Glutamatergic neuron (in vitro differentiated cells): ENCODE measurements at places on chromosomes 5 and 9. TPM values are rescaled to one million over a fixed set of nuclear protein-coding genes. Genes with fewer than 3 reads are reported as not detected.

MARCHF3 gene
- 5.7 TPM for total RNA-seq

PCDHA13 gene
- total RNA-seq = 10.2 TPM

SOHLH1 gene
- total RNA-seq = not detected

TAF11L5 gene
- total RNA-seq = 0.83 TPM

CCDC171 gene
- total RNA-seq = 3.2 TPM

SEMA6A gene
- total RNA-seq = 424 TPM

RNF183 gene
- not detected for total RNA-seq

SLC36A3 gene
- not detected for total RNA-seq

IL5 gene
- total RNA-seq = not detected

IL17B gene
- 0.88 TPM for total RNA-seq

PAXX gene
- 50.7 TPM for total RNA-seq

DNA sequence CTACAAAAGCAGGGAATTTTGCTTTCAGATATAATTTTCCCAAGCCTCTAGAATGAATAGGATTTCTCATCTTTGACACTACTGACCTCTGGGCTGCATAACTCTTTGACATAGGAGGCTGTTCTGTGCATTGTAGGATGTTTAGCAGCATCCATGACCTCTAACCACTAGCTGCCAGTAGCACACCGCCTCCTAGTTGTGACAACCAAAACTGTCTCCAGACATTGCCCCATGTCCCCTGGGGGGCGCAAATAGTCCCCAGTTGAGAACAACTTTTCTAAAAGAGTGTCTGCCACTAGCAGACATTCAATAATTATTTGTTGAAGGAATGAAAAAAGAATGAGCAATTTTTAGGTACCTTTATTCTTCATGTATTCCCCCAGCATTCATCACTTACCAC is 51.8 kb downstream of the POU4F3 start:
- H3K4me1 ChIP-seq = peaks cover 13% of the 10 kb centered on the region
- no peaks in the 10 kb centered on the region for H3K36me3 ChIP-seq
- H3K4me3 ChIP-seq = no peak overlapping the region
- no peak overlapping the region for H3K27ac ChIP-seq
- peak; percentile 36 for DNase-seq

DNA sequence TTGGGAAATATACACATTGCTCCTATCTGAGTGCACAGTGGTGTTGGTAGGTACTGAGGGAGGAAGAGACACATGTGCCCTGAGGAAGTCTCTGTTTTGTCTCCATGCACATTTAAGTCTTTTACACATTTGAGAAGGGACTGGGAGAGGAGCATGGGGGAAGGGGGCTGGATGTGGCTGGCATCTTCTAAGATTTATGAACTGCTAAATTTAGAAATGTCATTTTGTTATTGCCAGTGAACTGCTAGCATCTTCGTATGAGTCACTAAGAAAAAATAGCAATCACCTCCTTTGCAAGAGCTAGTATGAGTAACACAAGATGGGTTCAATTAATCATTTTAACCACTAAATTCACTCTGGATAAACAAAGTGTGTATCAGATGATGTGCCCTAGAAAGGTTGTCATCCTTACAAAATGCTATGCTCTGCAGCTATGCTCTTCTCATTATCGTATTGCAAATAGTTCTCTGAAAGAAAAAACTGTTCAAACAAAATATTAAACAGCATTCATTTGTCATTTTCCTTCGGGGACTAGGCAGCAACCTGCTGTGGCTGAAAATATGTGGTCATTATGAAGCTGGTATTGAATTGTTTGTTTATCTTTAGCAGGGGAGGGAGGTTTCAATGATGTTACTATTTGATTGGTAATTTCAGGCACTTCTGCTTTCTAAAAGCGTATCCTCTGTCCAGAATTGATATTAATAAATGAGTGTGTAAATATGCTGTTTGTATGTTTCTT is 236.5 kb downstream of the DMRTA1 start:
- H3K27ac ChIP-seq = no peak overlapping the region
- H3K36me3 ChIP-seq = no peaks in the 10 kb centered on the region
- H3K27me3 ChIP-seq = no peaks in the 10 kb centered on the region
- no peaks in the 10 kb centered on the region for H3K4me1 ChIP-seq
- no peak overlapping the region for H3K4me3 ChIP-seq

DNA sequence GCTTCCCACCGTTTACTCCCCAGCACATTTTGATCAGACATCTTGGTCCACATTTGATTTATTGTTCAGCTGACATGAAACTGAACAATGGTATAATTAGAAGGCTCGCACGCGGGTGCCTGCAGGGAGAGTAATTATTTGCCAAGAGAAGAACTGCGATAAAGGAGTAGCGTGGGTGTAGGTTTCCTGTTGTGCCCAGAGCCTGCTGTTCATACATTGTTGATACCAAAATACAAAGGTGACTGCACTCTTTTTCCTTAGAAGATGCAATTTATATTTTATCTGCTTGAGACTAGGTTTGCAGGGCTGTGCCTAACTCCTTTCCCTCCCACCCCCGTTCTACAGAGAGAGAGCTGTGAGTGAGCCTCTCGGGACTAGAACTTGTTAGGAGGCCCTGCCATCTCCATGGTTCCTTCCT is 241.8 kb upstream of the MSX2 start:
- H3K4me3 ChIP-seq = no peak overlapping the region
- H3K36me3 ChIP-seq = peaks cover 20% of the 10 kb centered on the region
- no peak overlapping the region for H3K27ac ChIP-seq
- peaks cover 1% of the 10 kb centered on the region for H3K27me3 ChIP-seq
- no peak for DNase-seq

DNA sequence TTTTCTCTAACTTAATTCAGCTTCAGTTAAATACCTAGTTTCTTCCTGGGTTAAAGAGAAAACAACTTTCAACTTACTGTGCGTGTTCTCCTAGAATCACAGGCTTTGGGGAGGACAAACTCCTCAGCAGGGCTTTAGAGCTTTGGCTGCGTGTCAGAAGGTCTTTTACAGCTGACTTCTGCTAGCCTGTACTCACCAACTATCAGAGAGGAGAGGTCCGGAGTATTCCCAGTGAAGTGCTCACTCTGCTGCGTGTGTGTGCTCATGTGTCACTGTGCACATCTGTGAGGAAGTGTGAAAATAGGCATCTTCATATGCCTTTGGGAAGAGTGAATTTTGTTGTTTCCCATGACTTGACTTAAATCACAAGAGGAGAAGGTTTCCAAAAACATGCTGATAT is 423.2 kb upstream of the SGCD start:
- H3K27me3 ChIP-seq = peaks cover 3% of the 10 kb centered on the region
- no peak for DNase-seq
- H3K27ac ChIP-seq = no peak overlapping the region

- no peak overlapping the region for H3K27ac ChIP-seq
- H3K4me3 ChIP-seq = no peak overlapping the region
- H3K27me3 ChIP-seq = no peaks in the 10 kb centered on the region
- DNase-seq = no peak
- no peaks in the 10 kb centered on the region for H3K36me3 ChIP-seq
These were observed 95.7 kb upstream of the ITGA1 start for GRCh38 chr5:52692039-52692438.

DNA sequence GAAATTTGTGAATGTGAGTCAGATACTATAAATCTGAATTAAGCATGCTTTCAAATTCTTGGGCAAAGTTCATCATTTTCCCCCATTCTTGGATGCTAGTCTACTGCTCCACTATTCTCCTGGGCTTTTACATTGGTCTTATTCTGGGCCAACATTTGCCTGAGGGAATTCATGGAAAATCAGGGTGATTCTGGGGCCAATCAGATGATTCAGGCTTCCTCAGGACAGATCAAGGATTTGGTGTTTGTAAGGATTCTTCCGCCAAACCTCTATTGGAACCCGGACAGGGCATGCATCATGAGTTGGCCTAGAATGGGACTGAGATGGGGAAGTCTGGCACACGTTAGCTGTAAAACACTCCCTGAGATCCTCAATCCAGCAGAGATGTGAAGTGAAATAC is 113.8 kb downstream of the MEF2C start:
- H3K27ac ChIP-seq = no peak overlapping the region
- no peaks in the 10 kb centered on the region for H3K27me3 ChIP-seq
- H3K36me3 ChIP-seq = peaks cover 13% of the 10 kb centered on the region
- H3K4me1 ChIP-seq = peaks cover 4% of the 10 kb centered on the region

GRCh38 chr5:122465994-122466393 is 154.0 kb downstream of the SNCAIP start:
- H3K27ac ChIP-seq = no peak overlapping the region
- no peak overlapping the region for H3K4me3 ChIP-seq
- H3K27me3 ChIP-seq = no peaks in the 10 kb centered on the region
- H3K36me3 ChIP-seq = peaks cover 4% of the 10 kb centered on the region

- H3K27ac ChIP-seq = no peak overlapping the region
- no peaks in the 10 kb centered on the region for H3K36me3 ChIP-seq
- no peaks in the 10 kb centered on the region for H3K4me1 ChIP-seq
- H3K27me3 ChIP-seq = no peaks in the 10 kb centered on the region
- no peak overlapping the region for H3K4me3 ChIP-seq
- DNase-seq = no peak
These were observed 277.9 kb upstream of the MSX2 start for GRCh38 chr5:174446446-174446845.

DNA sequence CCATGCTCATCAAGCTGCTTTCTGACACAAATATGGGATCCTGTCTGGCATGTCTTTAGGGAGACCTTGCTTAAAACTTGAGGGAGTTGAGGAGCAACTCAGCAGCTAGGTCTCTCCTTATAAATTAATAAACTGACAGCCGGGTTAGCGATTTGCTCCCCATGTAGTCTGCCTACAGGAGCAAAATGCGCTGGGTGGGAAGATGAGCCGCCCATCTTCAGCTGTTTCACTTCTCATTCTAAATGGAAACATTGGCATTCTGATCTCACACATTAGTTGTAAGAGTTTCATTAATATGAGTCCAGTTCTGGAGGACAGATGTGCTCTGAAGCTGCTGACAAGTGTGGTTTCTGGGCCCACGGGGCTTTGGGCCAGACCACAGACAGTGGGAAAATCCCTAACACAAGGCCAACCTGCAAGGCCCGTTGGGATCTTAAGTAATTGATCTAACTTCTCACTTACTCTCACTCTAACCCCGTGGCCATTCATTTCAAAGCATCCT is 197.0 kb downstream of the MCTP1 start:
- peaks cover 12% of the 10 kb centered on the region for H3K4me1 ChIP-seq

DNA sequence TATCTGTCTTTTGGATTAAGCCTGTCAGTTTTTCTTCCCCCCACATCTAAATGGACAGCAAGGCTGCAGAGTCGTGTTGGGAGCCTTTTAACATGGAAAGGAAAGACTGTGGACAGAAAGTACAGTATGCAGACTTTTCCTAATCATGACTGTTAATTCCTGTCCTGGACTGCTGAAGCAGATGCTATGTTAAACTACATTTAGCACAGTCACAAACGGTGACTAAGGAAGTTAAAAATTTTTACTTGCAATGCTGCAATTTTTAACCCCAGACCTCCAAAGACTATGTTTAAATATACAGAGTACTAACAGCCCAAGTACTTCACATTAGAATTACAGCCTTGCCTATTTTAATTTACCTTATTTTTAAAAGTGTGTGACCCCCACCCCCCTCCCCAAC is 51.8 kb downstream of the ELAVL2 start:
- H3K27ac ChIP-seq = no peak overlapping the region
- no peak for DNase-seq
- no peak overlapping the region for H3K4me3 ChIP-seq
- H3K27me3 ChIP-seq = peaks cover 3% of the 10 kb centered on the region
- peaks cover 76% of the 10 kb centered on the region for H3K4me1 ChIP-seq
